Activated T-helper 1 cell treated with anti-CD3 and anti-CD28 coated beads, Interleukin-2, amount 50 U/mL, for 16 hours (primary cell): ENCODE measurements at places on chromosomes 13 and 19.

- DNase-seq = no peak
Measured at GRCh38 chr19:34120141-34120540, 52.2 kb upstream of the LSM14A start.

GRCh38 chr19:34454091-34454490 lies 25.9 kb downstream of the UBA2 start:
- DNase-seq = no peak

GRCh38 chr13:50783066-50783465 lies 60.4 kb downstream of the DLEU7 start:
- no peak for DNase-seq

DNA sequence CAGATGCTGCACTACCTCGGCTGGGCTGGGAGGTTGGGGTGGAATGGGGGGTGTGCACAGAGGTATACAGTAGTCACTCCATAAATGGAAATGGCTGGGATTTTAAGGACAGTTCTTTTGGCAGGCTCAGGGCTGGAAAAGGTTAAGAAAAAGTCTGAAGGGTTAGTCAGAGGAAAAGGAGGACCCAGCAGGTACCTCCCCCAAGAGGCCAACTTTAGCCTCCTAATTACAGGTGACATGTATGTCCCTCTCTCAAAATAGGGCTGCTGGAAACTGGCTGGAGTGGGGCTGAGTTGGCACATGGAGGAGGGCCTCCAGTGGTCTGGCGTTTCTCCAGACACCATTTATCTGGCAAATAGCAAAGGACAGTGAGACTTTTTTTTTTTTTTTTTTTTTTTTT lies 994 bp downstream of the CCDC194 start:
- no peak for DNase-seq
